EH (cell line): ENCODE measurements at places on chromosomes 7 and 10.
A peak's percentile ranks its signal among the peaks of the same experiment; 100 is the strongest.

DNA sequence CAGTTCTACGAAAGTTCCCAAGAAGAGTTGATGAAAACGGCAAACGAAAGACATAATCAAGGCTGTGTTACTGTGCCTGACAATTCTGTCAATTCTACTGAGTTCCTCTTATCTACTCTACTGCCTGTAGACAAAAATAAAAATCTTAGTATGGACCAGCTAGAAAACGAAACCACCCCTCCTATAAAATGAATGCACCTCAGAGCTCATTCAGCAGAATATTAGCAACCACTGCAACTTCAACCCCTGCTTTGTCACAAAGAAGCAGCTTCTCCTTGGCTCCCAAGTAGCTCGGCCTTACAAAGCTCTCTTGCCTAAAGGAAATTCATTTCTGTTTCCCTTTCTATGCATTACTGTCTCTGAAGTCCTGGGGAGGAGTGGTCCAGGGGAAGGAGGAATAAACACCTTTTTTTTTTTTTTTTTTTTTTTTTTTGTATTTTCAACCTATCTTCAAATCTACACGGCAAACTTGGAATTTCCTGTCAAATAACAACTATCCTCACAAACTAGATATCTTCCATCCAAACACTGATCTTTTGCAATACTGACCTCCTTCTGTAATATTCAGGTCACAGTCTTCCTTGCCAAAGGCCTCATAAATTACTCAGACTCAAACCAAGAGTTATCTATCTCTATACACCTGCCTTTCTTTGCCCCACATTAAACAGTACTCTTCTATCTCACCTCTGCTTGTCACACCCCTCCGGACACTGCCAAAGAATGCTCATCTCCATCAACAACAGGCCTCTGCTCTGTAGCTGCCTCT, 74.3 kb downstream of the GLI3 start:
- DNase-seq, result no peak

DNA sequence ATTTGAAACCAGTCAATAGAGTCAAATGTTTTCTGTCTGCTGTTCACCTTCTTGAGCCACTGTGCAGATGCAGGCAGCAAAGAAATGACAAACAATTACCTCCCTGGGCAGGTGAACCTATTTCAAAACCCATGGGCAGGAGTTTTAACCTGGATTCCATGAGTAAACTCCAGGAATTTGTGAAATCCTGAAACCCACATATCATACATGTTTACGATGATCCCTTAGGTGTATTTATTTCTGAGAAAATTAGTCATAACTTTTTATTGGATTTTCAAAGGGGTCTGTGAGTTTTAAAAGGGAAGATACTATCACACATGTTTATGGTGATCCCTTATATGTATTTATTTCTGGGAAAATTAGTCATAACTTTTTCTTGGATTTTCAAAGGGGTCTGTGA, 59.8 kb downstream of the ARL5B start:
- no peak for DNase-seq

GRCh38 chr7:137538361-137538762, 194.8 kb upstream of the PTN start:
- peak; percentile 78 for DNase-seq

DNA sequence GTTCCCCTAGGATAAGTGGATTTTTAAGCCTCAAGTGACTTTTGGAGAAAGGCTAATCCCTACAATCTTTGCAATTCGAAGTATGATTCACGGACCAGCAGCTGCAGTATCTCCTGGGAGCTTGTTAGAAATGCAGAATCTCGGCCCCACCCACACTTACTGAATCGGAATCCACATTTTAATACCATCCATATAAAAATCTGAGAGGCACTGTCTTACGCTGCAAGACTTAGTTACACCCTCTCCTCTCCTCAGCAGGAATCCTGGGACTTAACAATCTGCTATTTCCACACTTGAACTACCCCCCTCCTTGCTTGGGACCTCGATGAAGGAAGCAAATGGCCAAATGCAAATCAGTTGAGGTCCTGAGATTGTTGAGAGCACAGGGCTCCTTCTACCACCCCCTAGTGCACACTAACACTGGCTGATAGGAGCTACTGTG, 21.0 kb downstream of the ITPRIP start:
- DNase-seq, result peak; percentile 84

GRCh38 chr10:6148908-6149307, 53.8 kb upstream of the PFKFB3 start:
- DNase-seq, result no peak

DNA sequence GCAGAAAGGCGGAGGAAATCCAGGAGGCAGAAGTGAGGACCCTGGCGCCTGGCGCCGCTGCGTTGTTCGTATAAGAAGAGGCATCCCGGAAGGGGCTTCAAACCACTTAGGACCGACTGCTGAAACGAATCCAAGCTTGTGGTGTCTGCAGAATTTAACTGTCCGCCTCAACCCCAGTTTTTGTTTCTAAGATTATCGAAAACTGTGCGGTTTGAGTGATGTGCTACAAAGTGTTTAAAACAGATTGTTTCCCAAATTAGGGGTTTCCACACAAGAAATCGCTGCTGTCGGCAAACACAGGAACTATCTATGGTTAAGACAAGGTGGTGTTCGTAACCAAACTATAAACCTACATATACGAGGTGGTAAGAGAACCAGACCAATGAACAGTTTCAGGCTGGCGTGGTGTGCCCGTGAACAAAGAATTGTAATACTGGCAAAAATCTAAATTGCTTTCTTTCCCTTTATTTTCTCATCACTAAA, 835 bp upstream of the DGKI start:
- DNase-seq, result peak; percentile 23

DNA sequence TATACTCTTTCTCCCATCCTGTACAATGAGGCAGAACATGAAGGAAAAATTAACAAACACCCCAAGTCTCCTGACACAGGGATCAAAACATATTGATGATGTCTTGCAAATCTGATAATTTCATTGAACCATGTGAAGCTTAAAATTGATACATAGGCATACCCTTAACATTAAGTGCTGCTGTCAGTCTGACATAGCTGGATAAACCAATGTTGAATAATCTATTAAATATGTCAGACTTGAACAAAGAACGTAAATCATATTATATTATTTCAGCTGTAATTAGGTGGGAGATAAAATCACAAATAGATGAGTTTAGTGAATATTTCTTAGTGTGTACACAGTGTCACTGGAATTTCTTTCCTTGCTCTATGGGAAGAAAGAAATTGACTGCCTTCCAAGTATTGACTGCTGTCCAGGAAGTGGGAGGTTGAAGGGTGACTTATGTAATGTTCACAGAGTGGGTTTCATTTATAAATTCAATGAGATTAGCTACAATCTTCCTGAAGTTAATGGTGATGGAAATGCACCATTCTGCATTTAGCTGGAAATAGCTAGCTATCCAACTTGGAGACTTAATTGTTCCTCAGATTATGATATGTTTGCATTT, 170.8 kb downstream of the AUTS2 start:
- no peak for DNase-seq

DNA sequence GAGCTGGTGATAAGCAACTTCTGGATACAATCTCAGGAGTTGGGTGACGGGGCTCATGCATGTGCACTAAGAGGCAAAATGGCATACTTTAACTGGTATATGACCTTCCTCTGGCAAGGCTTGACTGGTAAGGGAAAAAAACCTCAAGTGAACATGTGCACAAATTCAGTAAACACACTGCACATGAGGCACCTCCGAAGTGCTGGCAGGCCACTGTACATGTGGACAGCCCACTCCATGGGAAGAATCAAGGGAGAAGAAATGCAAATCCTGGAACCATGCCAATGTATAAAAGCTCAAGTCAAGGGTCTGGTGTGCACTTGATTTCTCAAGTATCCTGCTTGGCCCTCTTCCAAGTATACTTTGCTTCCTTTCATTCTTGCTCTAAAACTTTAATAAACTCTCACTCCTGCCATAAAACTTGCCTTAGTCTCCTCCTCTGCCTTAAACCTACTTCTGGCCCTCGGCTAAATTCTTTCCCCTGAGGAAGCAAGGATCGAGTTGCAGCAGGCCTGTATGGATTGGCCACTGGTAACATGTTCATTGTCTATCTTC, 167.2 kb downstream of the RAMP3 start:
- no peak for DNase-seq

DNA sequence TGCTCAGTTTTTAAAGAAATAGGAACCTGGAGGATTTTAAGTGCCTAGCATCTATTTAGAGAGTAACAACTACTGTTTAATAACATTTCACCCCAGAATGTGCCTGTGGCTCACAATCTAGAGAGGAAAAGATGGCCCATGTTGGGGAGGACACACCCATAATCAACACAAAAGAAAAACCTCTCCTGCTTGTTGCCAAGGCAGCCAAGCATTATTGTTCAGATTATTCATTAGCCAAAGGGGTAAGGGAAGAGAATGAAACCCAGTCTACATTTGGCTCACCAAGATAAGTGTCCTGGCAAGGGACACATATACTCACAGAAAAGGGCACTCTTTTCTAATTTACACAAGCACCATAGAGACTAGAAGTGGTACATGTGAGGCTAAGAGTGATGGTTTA, 17.7 kb upstream of the IFIT1B start:
- DNase-seq, result no peak

DNA sequence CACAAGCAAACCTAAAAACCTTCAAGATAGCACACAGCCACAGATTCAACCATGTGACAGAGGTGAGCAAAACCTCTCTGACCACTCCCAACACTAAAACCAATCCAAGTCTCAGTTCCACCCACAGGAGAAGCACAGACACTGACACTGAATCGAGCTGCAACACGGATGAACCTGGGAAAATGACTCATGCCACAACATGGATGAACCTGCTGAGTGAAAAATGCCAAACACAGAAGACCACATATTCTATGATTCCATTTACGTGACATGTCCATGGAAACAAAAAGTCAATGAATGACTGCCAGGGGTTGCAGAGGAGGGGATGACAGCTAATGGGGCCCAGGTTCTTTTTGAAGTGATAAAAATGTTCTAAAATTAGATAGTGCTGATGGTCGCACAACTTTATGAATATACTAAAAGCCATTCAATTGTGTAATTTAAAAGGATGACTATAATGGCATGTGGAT, 22.0 kb downstream of the CYTH3 start:
- DNase-seq, result peak; percentile 69

DNA sequence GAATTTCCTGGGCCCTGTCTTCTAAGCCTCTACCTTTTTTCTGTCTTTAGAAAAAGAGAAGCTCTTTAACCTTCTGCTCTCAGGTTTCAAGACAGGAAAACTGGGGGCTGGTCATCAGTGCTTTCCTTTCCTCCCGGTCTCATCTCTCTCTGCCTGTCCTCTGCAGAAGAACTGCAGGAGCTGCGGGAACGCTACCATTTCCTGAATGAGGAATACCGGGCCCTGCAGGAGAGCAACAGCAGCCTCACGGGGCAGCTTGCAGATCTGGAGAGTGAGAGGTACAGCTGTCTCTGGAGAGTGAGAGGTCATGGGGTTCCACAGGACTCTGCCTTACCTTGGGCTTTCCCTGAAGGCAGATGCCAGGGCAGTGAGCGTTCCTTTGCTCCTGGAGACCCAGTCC, 12.7 kb downstream of the CCDC136 start:
- DNase-seq, result no peak

DNA sequence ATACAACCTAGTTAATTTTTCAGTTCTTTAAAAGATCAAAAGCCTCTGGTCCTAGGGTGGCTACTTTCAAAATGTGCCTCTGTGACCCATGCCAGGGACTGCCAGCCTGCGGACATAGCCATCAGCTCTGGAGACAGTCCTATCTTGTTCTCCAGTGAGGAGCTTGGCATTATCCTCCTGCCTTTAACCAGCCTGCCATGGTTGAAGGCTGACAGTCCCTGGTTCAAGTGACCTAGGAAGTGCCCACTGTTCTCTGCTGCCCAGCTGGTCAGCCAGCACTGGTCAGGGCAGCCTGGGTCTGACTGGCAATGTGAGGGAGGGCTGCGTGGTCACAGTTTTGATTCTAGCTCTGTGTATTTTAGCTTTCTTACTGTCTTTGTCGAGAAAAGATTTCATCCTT, 18.1 kb upstream of the ARHGAP22 start:
- DNase-seq, result no peak

DNA sequence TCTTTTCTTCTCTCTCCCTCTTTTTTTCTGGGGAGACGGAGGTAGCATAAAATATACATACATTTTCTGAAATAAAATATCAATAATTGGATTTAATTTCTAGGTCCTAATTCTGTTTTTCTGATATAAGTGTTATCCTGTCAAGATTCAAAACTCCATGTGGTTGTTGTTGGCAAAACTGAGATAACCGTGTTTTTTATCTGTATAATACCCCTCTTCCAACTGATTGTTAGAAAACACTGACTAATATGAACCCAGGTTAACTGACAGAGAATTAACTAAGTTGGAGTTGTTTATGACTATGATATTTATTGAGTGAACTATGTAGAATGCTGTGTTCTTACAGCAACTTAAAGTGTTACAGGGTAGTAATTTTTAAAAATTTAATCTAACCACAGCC, 236.5 kb upstream of the KAT6B start:
- DNase-seq, result no peak

DNA sequence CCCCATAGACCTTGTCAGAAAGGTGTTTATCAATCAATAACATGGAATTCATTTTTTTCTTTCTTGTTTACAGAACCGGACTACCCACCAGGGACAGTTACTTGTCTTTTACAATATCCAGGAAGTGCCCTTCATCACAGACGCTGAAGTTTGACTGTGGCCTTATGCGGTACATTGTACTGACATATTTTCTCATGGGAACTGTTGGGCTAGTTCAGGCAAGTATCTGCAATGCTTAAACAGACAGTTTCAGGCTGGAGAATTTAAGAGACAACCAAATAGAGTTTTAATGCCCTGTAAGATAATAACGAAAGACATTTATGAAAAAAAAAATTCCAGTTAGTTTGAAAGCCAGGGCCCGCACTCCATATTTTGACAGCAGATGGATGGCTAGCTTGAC, 246.4 kb downstream of the GATA3 start:
- no peak for DNase-seq

- no peak for DNase-seq
These were observed 75.7 kb downstream of the NRCAM start for GRCh38 chr7:108380517-108380916.

DNA sequence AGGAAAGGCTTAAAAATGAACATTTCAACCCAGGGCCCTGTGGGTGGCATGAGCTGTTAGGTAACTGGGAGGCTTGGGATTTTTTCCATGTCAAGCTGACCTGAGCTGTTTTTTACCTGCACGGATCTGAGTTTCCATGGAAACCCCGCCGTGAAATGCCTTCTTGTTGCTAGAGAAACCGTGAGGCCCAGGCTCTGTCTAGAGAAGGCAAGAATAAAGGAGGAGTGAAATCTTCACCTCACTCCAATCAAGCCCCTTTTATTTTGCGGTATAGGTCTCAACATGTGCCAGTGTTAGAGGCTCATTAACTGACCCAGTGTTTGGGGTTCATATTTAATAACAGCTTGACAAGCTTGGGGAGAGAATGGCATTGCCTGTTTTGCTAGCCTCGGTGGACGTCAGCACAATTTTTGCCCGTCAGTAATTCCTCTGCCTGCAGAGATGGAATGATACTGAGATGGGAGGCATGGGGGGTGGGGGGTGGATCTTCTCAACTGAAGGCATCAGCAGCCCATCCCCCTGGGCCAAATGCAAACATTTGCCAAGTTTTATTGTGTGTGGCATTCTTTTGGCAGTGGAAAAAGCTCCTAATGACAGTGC, 48.9 kb upstream of the PDCD4 start:
- no peak for DNase-seq

- DNase-seq, result peak; percentile 13
These were observed 945 bp downstream of the ADD3 start for GRCh38 chr10:110008518-110009339.
